Glomerular endothelial cell (primary cell): ENCODE measurements at places on chromosomes 2 and 18.

- DNase-seq = no peak
Observed at GRCh38 chr2:175195012-175195411, 13.5 kb upstream of the ATP5MC3 start.

DNA sequence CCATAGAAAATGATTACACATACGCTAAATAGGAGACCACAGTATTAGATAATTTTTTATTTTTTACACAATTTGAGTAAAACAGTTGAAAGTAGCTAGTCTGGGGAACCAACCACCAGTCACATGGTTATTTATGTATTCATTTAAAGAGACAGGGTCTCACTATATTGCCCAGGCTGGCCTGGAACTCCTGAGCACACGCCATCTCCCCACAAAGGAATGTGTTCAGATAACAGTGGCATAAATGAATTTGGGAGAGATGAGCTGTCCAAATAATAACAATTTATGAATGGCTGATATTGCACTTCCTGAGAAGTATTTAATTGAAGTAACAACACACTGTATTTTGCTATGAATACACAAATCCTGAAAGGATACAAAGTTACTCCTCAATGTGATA is 39.7 kb downstream of the KIDINS220 start:
- no peak for DNase-seq

DNA sequence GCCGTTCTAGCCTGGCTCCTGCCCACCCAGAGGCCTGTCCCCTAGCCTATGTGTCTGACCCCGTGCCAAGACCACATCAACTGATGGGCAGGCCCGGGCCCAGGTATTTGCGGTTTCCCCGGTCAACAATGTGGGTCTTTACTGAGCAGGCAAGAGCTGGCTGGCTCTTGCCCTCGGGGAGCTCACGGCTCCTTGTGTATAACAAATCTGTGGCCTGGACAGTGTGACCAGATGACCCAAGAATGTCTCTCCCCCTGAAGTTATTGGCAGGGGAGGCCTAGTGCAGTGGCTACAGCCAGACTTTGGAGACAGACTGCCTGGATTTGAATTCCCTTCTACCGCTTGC is 179.6 kb downstream of the KLHL29 start:
- DNase-seq = no peak

DNA sequence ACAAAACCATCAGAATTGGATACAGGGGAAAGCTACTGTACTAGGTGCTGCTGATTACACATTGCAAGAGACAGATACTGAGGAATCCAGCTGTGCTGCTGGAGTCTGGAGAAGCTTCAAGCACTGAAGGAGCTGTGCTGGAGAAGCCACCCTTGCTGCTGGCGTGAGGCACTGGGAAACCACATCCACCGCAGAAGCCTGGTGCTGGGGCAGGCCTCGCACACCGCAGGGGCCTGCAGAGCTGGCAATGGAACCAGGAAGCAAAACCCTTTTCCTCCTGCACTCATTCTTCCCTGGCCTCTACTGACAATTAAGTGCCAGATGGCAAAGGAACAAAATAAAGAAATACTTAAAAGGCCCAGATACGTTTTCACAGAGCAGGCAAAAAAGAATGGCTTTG is 94.4 kb upstream of the MSH6 start:
- DNase-seq = no peak
